ENCODE measurements at places on chromosomes 1 and 21.

DNA sequence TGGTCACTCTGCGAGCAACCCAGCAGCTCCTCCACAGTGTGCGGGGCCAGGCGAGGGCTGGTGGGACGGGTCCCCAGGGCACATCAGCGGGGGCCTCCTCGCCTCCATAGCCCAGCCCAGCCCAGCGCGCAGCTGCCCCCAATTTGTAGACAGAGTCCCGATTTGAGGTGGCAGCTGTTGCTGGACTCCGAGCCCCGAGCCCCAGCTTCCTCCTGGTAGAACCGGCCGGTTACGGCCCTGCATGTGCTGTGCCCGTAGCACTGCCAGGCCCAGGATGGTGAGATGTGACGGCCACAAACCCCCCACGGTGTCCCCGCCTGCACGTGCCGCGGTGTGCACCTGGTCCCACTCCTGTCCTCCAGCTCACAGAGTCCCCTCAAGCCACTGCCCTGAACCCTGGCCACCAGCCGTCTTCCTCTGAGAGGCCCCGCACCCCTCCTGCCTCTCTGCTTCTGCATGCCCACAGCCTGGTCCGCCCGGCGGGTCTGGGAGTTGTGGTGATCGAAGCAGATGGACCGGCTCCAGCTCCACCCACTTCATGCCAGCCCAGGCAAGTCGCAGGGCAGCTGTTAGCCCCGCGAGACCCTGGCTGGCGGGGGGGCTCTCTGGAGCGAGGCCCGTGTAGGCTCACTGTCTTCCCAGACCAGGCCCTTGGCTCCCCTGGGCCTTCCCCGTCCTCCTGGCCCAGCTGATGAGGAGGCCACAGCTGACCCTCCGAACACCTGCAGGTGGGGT is 55.5 kb downstream of the MORN1 start:
- no peak for DNase-seq

- no peak for DNase-seq
Measured at GRCh38 chr1:235820061-235820460, 46.6 kb downstream of the LYST start.

DNA sequence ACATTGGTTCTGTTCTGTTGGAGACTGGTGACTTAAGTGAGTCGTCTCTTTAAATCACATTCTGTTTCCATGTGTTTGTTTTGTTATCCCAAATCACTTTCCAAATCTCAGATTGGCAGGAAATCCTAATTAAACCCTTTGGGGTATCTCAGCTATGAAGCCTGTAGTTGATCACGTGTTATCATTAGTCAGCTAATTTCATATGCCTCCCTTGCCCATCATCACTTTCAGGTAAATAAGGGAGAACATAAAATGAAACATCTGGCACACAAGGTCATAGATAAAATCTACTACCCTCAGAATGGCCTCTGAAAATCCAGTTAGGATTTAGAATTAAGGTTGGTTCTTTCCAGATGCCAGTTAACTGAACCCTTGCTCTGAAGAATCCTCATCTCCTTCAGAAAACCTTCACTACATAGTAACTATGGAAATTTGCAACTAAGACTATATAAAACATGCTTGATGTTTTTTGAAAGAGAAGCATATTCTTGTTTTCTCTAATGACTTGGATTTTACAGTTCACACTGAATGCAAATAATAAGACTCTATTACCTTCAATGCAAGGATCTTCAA is 401.5 kb downstream of the DSCAM start:
- no peak for DNase-seq

DNA sequence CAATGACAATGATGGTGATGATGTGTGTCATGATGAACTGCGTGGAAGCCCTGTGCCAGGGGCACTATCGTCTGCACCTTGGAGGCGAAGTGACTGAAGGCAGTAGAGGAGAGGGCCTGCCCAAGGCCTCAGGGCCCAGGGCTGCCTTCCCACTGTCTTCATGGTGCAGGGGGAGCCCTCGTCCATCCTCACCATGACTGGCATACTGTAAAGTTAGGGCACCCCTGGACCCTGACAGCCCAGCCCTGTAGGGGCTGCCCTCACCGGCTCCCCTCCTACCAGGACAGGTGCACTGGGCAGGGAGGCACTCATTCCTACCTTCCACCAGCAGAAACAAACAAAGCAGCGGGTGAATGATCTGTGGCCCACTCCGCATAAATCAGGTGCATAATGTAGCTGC is 156.9 kb upstream of the C1orf174 start:
- no peak for DNase-seq

DNA sequence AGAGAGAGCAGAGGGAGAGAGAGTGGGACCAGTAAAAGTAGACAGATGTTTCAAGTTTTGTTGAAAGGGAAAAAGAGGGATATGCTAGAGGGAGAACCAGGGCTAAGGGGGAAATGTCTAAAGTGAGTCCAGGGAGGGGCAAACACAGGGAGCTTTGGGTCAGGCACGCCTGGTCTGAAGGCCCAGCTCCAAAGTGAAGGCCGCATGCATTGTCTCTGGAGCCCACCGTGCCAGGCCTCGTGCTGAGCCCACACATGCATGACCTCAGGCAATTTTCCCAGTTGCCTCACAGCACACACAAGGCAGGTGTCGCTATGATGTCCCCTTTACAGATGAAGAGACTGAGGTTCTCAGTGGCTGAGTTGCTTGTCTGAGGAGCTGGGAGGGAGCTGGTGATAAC is 16.0 kb downstream of the KIF17 start:
- no peak for DNase-seq

DNA sequence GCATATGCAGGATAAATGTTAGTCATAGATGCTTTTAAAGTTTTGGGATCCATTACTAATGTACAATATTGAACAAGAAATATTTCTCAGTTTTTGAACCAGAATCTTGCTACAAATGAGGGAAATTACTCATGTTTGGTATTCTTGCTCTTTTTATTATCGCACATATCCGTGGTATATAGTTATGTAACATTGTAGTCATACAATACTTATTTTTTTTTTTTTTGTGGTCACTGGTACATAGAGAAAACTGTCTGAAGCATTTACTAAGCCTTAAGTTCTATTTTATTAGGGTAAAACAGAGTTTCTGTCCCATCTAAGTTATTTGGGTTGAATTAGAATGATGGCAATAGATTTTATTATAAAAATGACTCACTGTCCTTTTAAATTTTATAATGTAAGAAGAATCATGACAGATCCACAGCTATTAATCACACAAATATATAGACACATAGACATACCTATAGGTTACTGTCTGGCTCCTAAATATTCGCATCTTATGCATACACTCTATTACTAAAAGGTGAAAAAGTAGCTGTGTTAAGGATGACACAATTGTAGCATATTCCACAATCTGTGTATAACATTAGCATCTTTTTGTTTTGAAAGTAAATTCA is 18.0 kb upstream of the PRKAA2 start:
- DNase-seq, result no peak

GRCh38 chr1:32333251-32333963 is 2.6 kb downstream of the MARCKSL1 start:
- DNase-seq, result no peak

- DNase-seq, result no peak
Measured at GRCh38 chr1:35707601-35708440, 10.9 kb downstream of the C1orf216 start.

GRCh38 chr1:243713470-243714186 is 136.4 kb downstream of the AKT3 start:
- DNase-seq, result no peak

DNA sequence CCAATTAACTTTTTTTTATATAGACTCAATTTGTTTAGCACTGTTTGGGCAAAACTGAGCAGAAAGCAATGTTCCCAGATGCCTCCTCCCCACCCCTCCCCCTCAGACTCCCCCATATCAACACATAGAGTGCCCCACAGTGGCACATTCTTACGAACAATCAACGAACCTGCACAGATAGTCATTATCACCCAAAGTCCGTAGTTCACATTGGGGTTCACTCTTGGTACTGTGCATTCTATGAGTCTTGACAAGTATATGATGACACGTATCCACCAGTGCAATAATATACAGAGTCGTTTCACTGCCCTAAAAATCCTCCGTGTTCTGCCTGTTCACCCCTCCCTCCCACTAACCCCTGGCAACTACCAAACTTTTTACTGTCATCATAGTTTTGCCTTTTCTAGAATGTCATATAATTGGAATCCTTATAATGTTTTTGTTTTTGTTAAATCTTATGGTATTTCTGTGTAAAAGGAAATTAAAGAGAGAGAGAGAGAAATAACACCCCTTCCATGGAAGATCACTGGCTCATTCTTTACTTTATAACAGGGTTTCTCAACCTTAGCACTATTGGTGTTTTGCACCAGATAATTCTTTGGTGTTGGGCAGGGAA is 37.2 kb upstream of the HNRNPU start:
- no peak for DNase-seq

- no peak for DNase-seq
Measured at GRCh38 chr1:8733484-8733883, 84.0 kb downstream of the RERE start.

GRCh38 chr1:167601442-167602383 is 28.3 kb upstream of the RCSD1 start:
- no peak for DNase-seq

DNA sequence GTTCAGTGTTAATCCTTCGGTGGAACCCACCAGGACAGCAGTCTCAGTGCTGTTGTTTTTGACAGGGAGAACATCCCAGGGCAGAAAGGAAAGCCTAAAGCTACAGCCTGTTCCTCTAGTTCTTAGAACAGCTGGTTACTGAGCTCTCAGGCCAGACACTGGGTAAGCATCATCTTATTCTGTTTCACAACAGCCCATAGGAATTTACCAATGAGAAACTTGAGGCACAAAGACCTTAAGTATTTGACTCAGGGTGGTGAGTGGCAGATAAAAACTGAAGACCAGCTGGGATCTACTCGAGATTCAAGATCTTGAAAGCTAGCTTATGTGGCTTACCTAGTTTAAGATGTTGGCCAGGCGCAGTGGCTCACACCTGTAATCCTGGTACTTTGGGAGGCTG is 9.4 kb upstream of the NEK2 start:
- DNase-seq, result no peak

DNA sequence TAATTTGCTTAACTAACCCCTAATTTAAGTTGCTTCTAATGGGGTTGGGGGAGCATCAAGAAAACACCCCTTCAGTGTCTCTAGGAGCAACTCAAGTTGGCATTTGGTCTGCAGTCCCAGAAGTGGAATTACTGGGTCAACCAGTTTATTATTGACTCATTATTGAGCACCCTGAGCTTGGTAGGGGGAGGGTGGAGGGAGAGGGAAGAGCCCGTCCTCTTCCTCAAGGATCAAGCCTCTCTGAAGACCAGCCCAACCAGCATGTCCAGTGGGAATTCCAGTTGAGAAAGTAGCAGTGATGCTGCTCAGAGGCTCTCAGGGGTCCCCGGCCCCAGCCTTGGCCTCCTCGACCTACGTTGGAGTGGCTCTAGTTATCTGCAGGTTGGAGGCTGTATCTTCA is 2.1 kb upstream of the PLA2G2F start:
- no peak for DNase-seq
